ENCODE measurements at places on chromosomes 3 and 15. TPM values are rescaled to one million over a fixed set of nuclear protein-coding genes. Genes with fewer than 3 reads are reported as not detected.

Gene LARP6
- polyA plus RNA-seq, result 12.9 TPM

Gene PLA1A
- polyA plus RNA-seq, result 4.6 TPM

Gene GPR160
- 57.7 TPM for polyA plus RNA-seq

Gene C3orf80
- polyA plus RNA-seq, result not detected

Gene PLSCR5
- not detected for polyA plus RNA-seq
